CD4-positive, alpha-beta T cell (primary cell): ENCODE measurements at places on chromosomes 3 and 15. TPM values are rescaled to one million over a fixed set of nuclear protein-coding genes. Genes with fewer than 3 reads are reported as not detected.

Gene TLE3
- 167 TPM for total RNA-seq

Gene GOLGA8T
- not detected for total RNA-seq

Gene SSUH2
- total RNA-seq, result not detected

Gene GP5
- 3.3 TPM for total RNA-seq

Gene RGMA
- total RNA-seq, result not detected

Gene ZNF662
- 2.7 TPM for total RNA-seq

Gene CEP97
- 6.3 TPM for total RNA-seq

Gene FSTL1
- 0.03 TPM for total RNA-seq

Gene ALPK3
- 0.14 TPM for total RNA-seq

Gene MAP1A
- total RNA-seq, result 1.5 TPM

Gene ZNF860
- total RNA-seq, result not detected

Gene MGLL
- total RNA-seq, result 0.28 TPM

Gene RCN2
- 19.1 TPM for total RNA-seq

Gene GUCA1C
- total RNA-seq, result not detected

Gene TERC
- 9.0 TPM for total RNA-seq

Gene GRIP2
- not detected for total RNA-seq

Gene SNTN
- total RNA-seq, result not detected

Gene FRMD4B
- 5.5 TPM for total RNA-seq

Gene KBTBD12
- total RNA-seq, result not detected

Gene TP63
- 0.31 TPM for total RNA-seq

Gene KAT2B
- total RNA-seq, result 54.4 TPM

Gene ACTC1
- total RNA-seq, result not detected

Gene TMEM40
- total RNA-seq, result not detected

Gene FOXB1
- total RNA-seq, result 0.19 TPM

Gene HDC
- total RNA-seq, result not detected

Gene DNAH12
- 0.19 TPM for total RNA-seq

Gene REC114
- not detected for total RNA-seq

Gene C3orf33
- 2.4 TPM for total RNA-seq

Gene OXSR1
- 28.3 TPM for total RNA-seq
